Effector CD4-positive, alpha-beta T cell (primary cell): ENCODE measurements at places on chromosomes 4 and X.

- DNase-seq: no peak
Observed at GRCh38 chrX:24760363-24761000, 66.8 kb downstream of the POLA1 start.

- DNase-seq: no peak
Observed at GRCh38 chrX:43504394-43504793, 151.7 kb upstream of the MAOA start.

DNA sequence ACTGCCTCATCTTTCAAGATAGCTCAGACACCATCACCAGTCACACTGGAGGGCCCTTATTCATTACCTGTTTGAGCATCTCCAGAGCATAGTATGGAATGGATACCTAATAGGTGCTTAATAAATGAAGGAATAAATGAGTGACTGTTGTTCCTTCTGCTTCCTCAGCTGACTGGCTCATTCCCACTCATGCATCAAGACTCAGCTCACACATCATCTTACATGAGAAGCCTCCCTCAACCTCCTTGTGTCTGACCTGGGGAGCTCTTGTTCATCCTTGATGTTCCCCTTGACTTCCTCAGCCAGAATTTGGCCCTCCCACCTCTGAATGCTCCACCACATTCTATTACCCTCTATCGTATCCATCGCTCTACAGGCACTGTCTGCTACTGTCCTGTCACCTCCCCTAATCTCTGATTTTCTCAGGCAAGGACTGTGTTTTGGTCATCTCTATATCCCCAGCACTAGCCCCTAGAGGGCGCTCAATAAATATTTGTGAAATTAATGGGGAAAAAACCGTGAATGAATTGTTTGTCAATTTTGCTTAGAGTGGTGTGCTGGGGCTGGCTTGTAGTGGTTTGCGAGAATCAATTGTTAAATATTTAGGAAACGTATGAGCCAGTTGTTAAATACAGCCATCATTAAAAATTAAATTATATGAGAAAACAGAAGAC, 88.3 kb downstream of the NHSL2 start:
- DNase-seq: peak; percentile 35

- DNase-seq: no peak
Observed at GRCh38 chr4:78638337-78639172, 87.0 kb downstream of the ANXA3 start.

DNA sequence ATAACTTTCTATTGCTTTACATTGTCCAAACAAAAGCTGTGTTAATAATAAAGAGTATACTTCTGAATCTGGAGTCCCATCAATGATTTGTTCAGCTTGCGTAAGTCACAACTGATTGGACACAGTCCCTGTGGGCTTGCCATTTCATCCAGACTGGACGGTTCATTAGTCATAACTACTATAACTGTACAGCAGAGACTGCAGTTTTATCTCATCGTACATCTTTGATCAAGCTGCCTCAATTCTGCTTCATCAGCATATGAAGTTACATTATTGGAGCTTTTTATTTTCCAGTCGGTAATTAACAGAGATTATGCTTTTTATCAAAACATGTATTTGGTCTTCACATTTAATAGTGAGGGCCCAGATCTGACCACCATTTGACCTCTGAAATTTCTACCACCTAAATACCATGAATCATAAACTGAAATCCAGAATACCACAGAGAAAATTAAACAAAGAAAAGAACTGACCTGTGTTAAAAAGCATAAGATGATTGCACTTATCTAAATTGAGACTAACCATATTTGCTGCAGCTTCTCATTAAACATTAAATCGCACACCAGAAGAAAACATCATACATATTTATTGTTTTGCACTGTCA, 12.5 kb upstream of the MAB21L2 start:
- DNase-seq: no peak

- no peak for DNase-seq
Observed at GRCh38 chr4:167622481-167623240, 388.4 kb upstream of the SPOCK3 start.

DNA sequence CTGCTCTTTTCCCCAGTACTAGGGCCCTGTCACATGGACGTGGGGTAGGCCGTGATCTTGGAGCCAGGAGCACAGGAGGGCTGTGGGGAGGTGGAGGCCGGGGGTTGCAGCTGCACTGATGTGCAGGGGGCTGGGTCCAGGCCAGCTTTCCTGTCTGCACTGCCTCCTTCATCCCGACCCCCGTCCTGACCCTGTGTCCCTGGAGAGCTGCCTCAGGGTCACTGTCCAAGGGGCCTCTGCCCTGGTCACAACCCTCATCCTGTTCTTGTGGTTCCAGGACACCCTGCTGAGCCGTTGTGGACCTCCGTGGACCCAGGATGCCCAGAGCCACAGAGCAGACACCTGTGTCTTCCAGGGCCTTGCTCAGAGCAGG, 91.7 kb upstream of the ADRA2C start:
- no peak for DNase-seq

DNA sequence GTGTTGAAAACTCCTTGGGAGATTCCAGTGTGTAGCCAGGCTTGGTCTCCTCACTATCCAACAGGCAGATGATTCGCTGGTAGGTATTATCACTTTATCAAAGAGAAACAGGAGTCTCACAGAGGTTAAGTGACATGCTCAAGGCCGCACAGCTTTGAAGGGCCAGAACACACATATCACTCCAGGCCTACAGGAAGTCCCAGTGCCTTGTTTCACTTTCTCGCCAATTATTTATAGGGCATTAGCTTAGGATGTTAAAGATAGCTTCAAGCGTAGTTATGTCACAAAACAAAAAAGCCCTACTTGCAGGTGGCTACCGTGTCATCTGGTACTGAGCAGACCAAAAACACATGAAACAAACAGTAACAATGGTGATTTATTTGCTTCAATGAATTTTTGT, 13.2 kb downstream of the ATP8A1 start:
- DNase-seq: no peak

DNA sequence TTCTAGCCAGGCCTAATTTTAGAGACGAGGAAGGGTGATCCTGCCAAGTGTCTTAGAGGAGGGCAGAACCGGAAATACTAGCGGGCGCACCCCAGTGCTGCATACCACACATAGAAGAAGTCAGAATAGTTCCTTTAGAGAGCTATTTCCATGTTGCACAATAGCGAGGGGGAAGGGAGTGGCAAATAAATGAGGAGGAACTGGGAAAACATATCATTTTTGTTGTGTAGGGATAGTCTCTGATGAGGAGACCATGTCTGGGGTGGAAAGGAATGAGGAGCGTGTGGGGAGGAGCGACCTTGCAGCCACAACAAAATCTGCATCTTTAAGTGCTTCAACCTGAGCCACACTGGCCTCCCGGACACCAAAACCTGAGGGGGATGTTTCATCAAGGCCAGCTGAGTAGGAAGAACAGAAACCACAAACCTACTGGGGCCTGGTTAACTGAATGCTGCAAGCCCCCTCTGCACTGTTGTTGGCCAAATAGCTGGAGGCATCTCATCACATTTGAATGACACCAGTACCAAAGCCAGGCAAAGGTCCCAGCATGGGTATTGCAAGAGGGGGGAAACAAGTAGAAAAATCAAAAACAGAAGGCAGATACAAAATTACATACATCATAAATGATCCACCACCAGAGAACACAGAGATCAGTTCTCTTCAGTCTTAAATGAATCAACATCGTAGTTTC, 26.7 kb upstream of the C1QTNF7 start:
- no peak for DNase-seq

GRCh38 chr4:121071640-121072223, 603 bp downstream of the NDNF start:
- no peak for DNase-seq

DNA sequence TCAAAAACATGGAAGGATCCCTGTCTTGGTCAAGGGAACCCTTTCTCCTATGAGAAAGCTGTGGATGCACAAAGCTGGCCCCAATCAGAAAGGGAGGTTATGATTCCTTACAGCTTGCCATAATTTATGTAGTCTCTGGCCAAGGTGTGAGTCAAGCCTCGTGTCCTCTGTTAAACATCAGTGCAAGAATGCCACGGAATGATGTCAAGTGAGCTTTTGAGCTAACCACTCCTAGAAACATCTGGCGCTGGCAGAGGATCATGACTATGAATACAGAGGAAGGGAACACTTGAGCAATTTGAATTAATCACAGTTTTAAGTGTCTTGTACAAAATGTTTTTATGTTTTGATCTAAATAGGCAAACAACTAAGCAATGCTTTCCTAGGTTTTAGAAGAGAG, 51.5 kb upstream of the RAP2C start:
- no peak for DNase-seq

DNA sequence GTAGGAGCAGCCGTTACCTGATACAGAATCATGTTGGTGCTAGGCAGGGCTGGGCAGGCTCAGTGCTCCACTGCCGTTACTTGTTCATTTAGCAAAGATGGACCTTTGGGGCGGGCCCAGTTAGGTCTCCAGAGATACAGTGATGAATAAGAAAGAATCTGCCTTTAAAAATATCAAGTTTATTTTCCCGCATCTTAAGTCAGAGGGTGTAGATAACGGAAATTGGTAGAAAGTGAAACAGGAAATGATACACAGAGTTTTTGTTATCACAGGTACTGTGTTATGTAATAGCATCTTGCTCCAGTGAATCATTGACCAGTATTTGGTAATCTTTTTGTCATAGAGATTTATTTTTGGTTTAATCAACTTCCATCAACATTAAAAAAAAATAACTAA, 5.5 kb downstream of the TMEM131L start:
- DNase-seq: peak; percentile 48

DNA sequence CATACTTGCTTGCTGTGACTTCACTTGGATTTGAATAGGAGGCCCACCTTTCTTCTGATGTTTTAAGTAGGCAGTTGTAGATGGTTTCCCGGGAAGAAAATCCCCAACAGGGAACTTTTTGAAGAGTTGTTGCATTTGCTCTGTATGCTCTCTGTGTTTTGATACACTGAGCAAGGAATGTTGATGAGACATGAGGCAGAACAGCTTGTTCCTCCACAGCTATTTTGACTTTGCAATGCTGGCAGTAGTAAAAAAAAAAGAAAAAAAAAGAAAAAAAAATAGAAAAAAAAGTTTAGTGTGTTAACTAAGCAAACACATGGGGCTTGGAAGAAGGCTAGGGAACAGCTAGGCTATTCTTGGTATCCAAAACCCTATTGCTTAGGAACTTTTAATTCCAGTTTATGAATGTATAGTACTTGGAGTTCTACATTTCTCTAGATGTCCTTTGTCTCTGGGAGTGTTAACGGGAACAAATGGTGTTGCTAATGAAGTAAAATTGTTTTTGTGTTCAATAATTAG, 23.4 kb upstream of the PAQR3 start:
- DNase-seq: no peak

DNA sequence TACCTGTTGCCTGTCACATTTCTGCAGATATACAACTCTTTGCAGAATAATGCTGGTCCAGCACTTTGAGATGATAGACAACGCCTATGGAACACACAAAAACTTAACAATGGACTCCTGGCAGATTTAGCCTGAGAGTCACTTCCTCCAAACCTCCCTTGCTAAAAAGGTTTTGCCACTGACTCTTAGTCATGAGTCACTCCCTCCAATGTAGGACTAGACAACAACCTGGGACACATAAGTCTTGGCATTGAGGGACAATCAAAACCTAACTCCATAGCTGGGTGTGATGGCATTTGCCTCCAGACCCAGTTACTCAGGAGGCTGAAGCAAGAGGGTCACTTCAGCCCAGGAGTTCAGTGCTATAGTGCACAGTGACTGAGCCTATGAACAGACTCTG, 22.0 kb upstream of the EIF4E start:
- DNase-seq: no peak

GRCh38 chr4:142293536-142293935, 552.6 kb downstream of the INPP4B start:
- DNase-seq: no peak

- DNase-seq: no peak
Observed at GRCh38 chr4:102807345-102807744, 20.0 kb downstream of the UBE2D3 start.

DNA sequence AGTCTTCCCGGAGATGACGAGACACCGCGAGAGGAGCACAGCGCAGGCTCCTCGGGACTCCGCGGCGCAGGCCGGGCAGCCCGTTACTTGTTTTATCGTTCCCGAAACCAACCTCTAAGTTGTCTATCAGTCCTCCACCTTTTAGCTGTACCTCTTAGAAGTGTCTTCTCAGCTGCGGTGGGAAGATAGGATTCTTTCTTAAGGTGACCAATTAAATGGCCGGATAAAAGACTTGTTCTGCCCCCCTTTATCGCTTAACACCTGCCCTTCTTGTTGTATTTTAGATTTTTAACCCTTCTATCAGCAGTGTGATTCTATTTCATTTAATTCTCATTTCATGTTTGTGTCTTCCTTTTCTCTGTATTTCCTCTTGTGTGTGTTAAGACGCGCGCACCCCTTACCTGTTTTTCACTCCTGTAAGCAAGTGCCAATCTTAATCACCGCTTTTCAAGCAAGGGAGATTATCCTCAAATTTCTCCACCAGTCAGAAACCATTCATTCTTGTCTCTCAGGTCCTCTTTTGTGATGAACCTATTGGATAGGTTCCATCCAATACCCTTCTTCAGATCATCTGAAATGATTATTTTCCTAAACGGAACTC, at the start of gene SLC9B2:
Gene SLC9B2, minus strand, starts transcription at position 15 of the 601 bp plus-strand sequence. CDS start 9,211 bp downstream, outside the sequence.
- no peak for DNase-seq

- no peak for DNase-seq
Observed at GRCh38 chr4:53717064-53717549, 125.8 kb upstream of the LNX1 start.

DNA sequence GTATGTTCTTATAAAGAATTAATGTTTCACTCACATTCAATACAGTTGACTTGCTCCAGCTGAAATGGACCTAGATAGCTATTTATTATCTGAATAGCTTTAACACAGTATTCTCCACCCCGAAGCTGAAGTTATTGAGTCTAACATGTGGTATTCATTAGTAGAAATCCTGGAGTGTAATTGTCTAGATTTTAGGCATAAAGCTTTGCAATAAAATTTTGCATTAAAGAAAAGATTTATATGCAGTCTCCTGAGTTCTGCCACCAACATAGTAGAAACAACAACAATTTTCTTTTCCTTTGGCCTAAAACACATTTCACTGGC, 90.2 kb upstream of the DCLK2 start:
- no peak for DNase-seq

DNA sequence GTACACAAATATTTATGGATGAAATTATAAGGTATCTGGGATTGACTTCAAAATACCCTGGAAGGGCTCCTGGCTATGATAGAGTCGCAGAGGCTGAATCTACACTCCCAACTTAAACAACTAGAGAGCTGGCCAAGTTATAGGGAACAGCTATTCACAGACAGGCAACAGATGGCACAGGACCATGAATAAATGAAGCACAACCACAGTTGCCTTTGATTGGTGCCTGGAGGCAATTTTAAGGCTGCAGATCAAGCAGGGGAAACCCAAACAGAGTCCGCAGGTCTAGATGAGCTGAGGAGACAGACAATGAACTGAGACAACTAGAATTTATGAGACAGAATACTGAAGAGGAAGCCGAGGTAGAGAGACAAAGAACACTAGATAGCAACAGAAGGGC, 155.9 kb downstream of the EVC2 start:
- no peak for DNase-seq

DNA sequence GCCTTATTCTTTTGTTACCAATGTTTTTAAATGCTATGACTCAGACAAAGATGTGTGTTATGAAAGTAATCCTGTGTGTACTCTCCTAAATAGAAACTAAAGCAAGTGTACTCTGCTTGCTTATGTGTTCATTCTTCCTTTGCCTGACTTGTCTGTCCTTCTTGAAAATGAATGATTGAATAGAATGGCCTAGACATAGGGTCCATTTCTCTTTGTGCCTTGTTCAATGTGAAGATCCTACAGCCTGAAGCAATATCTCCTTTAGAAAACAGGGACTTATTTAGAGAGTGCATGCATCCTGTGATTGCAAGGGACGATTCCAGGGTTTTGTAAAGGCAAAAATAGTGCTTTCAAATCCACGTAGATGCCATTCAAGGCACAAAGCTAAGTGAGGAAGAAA, 343.6 kb upstream of the TACR3 start:
- no peak for DNase-seq

- DNase-seq: no peak
Observed at GRCh38 chr4:151771664-151772063, 10.9 kb upstream of the GATB start.
